ENCODE measurements at places on chromosomes 5 and 9.

GRCh38 chr5:147613359-147613758 lies 103.5 kb upstream of the DPYSL3 start:
- DNase-seq: no peak

DNA sequence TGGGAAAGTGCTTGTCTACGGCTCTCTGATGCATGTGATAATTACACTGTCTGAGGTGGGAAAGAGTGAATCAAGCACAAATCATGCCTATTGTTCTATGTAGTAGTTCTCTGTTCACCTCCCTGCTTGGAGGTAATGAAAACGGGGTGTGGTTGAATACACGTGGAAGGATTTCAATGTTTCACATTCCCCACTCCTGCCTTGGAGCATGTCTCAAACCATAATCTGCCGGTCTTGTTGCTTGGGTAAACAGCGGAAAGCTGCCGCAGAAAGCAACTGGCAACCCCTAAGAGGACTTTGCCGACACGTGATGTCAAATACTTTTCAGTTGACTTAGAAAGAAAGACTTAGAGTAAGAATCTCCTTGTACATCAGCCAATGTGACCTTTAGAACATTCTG lies 63.5 kb upstream of the MOCS2 start:
- DNase-seq: no peak

- no peak for DNase-seq
Observed at GRCh38 chr9:133162861-133163503, 732 bp downstream of the GBGT1 start.

DNA sequence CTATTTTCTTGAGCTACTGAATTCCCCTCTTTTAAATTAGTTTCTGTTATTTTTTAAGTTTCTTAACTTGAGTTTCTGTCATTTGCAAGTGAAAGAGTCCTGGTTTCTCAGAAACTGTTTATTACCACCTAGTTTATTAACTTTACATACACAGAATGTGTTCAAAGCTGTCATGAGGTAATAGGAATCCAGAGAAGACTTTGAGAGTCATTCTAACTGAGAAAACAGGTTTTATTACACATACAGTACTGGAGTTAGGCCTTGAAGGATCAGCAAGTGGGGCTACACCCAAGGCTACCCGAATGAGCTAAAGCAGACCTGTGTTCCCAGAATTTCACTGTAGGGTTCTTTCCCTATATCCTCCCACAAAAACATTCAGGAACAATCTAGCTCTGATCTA lies 33.1 kb downstream of the FAM114A2 start:
- DNase-seq: no peak

GRCh38 chr5:24496268-24496667 lies 148.5 kb downstream of the CDH10 start:
- no peak for DNase-seq

DNA sequence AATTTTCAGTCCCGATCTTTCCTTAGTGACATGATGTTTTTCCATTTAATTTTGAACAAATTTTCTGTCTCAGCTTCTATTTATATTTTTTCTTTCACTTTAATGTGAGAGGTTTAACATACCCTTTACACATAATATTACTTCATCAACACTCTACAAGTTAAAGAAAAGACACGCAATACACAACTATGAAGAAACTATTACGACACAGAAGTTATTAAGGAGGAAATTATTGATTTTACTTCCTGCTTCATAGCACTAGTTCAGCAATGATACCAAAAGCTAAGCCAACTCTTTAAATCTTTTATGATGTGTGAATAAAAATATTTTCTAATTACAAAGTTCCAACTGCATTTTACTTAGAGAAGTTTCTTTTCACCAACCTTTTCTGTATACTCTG lies 432.3 kb upstream of the DAB2 start:
- DNase-seq: no peak

DNA sequence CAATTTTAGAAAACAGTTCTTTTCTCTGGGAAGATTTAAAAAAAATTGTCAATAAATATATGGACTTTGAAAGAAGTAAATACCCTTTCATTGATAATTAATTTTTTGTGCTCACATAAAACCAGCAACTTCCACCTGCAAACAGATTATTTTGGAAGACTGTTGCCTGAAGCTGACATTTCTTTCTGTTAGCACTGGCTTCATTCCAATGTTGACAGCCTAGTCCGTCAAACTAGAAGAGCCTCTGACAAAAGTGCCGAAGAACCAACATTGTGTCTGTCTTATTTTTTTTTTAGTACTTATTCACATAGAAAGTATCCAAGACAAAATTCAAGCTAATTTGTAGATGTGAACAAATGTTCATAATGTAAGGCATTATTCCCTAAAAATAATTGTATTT lies 108.6 kb upstream of the TMEM161B start:
- no peak for DNase-seq

GRCh38 chr5:172524573-172525021 lies 70.3 kb upstream of the SH3PXD2B start:
- DNase-seq: no peak

DNA sequence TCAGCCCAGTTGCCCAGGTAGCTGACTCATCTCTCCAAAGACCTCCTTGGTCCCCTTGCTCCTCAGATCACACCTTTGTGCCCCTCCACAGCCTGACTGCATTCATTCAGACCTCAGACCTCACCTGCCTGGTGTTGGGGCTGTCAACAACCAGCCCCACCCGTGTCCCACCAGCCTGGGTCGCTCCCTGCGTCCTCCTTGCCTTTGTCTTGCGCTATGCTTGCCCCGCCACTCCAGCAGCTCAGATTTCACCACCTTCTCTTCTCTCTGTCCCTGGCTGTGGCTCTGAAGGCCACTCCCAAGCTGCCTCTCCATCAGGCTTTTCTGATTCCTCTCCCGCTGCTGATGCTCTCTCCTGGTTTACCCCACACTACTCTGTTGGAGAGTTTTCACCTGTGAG lies 103.5 kb downstream of the MVB12B start:
- no peak for DNase-seq

- DNase-seq: no peak
Observed at GRCh38 chr5:93717162-93717561, 24.2 kb downstream of the POU5F2 start.

- DNase-seq: no peak
Observed at GRCh38 chr9:16268067-16268881, 602.2 kb downstream of the BNC2 start.

DNA sequence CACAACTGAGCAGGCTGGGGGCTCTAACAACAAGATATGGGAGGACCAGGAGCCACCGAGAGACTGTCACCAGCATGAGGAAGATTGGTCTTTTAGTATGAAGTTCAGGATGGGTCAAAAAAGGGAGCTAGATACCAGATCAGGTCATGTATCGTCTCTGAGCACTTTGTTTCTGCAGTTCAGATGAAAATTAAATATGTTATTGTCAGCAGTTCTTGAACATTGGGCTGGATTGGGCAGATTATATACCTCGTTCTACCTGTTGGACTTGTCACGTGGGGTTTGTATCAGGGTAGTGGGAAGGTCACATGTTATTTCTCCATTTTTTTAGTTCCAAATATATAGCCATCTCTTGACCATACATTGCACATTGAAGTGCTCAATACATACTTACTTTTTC lies 47.3 kb downstream of the RCL1 start:
- no peak for DNase-seq

GRCh38 chr5:80937584-80938356 lies 22.4 kb upstream of the RASGRF2 start:
- DNase-seq: no peak

- peak; percentile 3 for DNase-seq
Observed at GRCh38 chr5:88503041-88503345, 234.3 kb upstream of the TMEM161B start.

DNA sequence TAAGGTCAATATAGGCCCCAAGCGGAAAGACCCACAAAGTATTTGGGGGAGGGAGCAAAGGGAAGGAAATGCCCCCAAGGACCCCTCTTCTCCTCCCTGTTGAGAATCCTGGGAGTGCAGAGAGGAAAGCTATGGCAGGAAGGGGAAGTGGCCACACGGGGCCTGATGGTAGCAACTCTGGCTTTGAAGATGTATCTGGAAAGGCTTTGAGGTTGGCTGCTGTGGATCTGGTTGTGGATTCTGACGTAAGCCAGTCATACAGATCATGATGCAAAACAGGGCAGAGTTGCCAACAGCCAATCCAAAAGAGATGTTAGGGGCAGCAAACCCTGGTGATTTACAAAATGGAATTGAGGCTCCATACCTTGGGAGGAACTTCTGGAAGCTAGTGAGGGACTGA lies 108.8 kb downstream of the PRKACG start:
- no peak for DNase-seq

- peak; percentile 72 for DNase-seq
Observed at GRCh38 chr9:278651-279050, 64.0 kb downstream of the DOCK8 start.

DNA sequence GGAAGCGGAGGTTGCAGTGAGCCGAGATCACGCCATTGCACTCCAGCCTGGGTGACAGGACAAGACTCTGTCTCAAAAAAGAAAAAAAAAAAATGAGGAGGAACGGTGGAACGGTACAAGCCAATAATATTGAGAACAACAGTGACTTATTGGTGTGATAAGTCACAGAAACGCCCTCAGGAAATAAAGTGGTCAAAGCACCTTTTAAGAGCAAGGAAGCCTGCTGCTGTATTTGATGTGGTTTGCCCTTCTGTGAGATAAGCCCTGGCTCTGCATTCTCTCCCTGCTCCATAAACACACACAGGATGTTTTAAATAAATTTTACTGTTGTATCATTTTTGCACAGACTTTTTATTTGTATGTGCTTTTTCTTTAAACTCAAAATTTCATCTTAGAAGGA lies 269.9 kb upstream of the MSX2 start:
- peak; percentile 70 for DNase-seq

- no peak for DNase-seq
Observed at GRCh38 chr9:1882711-1883403, 132.3 kb upstream of the SMARCA2 start.

DNA sequence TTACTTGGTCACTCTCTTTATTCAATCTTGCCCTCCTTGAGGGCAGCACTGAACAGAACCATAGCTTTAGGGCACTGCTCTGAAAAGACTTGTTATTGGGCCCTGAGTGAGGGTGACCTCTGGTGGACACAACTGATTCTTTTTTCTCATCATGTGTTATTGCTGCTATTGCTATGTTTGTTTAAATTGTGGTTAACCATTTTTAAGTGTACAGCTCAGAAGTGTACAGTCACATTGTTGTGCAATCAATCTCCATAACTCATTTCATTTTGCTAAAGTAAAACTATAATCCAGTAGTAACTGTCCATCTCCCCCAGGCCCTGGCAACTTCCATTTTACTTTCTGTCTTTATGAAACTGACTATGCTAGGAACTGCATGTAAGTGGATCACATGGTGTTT lies 351.1 kb upstream of the RIOK2 start:
- DNase-seq: peak; percentile 10

- DNase-seq: no peak
Observed at GRCh38 chr5:148090773-148091250, 27.0 kb downstream of the SPINK5 start.

DNA sequence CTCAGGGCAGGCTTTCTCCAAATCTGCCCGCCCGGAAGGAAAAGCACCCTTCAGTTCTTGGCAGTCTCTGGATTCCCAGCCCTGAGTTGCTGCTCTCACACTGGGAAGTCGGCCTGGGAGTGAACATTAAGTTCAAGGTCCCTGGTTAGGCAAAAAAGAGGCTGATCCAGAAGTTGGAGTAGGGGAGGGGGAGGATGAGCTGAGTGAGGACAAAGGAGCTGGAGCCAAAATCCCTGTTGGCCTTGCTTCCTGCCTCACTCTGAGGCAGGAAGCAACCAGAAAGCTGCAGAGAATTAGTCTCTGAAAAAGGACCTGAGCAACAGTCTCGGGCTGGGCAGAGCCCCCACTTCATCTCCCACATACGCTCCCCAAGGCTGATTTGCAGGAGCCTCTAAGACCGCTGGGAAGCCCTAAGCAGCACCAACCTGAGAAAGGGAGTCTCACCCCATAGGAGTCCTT lies 15.0 kb upstream of the RPS14 start:
- no peak for DNase-seq

DNA sequence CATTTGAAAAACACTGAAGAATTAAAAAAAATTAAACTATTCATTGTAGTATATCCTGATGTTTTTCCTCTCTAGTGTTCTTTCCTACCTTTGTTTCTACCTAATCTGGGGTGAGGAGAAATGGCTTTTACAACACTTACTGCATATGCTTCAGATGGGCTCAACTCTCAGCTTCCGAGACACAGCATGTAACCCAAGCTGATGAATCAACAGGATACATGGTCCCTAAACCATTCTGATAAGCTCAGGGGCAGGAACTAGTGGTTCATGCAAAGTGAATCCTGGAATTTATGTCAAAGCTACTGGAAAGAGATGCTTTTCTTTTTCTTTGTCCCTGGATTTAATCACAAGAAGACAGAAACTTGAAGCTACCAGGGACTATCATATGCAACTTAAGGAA lies 672.5 kb upstream of the RORB start:
- DNase-seq: no peak

DNA sequence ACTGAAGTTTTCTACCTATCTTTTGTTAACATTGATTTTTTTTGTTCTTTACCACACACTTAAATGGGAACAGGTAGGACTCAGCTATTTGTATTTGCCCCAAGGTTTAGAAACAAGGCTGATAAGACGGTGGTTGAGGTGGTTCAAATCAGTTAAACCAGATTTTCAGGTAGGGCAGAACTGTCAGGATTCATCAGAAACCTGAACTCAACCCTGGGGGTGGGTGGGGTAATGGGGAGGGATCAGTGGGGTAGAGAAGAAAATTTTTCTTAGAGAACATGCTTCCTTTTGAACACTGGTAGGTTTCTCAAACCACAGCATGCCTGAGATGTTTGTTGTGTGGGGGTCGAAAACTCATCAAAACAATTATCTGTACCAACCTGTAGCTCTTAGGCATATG lies 113.0 kb downstream of the BASP1 start:
- DNase-seq: no peak

DNA sequence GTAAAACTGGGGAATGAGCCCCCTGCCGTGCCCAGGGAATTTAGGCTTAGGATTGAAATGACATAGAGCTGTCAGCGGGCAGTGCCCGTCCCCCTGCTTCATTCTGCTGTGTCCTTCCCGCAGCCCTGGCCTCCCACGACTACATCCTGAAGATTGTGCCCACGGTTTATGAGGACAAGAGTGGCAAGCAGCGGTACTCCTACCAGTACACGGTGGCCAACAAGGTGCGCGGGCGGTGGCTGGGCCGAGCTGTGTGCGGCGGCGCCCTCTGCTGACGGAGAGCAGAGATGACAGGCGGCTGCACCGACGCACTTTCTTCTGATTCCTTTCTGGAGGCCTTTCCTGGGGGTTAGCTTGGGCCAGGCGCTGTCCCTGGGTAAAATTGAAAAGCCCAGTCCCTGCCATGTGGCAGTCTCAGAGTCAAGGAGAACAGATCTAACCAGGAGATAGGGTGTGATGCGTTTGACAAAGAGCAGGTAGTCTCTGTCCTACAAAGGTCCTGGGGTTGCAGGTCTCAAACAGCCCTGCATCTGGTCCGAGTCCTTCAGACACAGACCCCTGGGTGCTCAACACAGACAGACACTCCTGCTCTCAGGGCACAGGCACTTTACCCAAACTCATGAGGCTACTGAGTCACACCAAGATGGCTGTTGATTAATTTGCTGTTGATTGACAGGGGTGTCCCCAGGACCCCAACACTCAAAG lies 26.8 kb upstream of the RPL26L1 start:
- peak; percentile 74 for DNase-seq

Measured in CD4-positive, alpha-beta T cell treated with Interleukin-17A for 1 hour (primary cell).